ENCODE measurements at places on chromosomes 1 and 21. TPM values are rescaled to one million over a fixed set of nuclear protein-coding genes. Genes with fewer than 3 reads are reported as not detected.

DRAXIN gene
- 0.08 TPM for total RNA-seq

LCE1A gene
- total RNA-seq = not detected

NECTIN4 gene
- not detected for total RNA-seq

DNA sequence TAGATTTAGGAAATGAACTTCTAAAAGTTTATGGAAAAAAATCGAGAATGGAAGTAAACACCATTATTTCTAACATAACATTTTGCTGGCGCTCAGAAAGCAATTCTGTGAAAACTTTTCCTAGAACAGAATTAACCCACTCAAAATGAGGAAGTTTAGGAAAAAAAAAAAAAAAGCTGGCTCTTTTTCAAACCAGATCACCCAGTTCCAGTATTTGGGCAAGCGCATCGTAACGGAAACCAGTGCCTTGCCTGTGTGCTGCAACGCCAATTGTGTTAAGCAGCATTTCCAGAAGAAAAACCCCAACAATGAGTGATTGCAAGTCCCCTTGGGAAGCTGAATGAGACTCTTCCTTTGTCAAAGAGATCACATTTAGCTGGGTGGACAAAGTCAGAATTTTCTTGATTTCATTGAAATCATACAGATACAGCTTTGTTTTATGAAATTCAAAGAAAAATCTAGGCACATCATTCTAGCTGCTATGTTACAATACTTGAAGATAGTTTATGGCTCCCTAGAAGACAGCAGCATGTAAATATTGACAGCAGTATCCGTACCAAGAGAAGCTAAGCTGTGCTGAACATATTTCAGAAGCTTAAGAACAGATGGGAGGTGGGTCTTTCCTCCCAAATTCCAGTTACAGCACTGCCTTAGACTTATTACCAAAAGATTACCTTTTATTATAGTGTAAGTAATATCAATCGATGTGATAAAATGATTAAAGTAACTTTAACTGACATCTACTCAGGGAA lies 113.4 kb downstream of the ERG start:
- DNase-seq = no peak

- no peak for DNase-seq
These were observed 50.6 kb upstream of the SLC2A1 start for GRCh38 chr1:43009274-43009673.

Measured in CD8-positive, alpha-beta T cell (primary cell).